ENCODE measurements at places on chromosomes 3 and 15.
A peak's percentile ranks its signal among the peaks of the same experiment; 100 is the strongest.

- DNase-seq, result no peak
These were observed 335.2 kb upstream of the TRIM42 start for GRCh38 chr3:140342668-140343067.

DNA sequence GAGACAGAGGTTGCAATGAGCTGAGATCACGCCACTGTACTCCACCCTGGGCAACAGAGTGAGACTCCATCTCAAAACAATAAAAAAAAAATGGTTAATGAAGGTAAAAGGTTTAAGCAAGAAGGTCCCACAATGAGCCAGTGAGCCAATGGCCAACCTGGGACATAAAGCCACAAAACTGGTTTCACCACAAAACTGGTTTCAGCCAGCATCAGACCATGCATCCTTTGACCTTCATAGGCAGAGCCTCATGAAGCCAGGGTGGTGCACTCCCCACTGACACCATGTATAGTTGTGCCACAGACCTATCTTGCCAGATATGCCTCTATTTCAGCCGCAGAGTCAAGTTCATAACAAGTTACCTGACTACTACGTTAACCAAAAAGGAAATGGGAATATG lies 41.9 kb downstream of the SCAP start:
- no peak for DNase-seq

GRCh38 chr15:72912996-72913395 lies 129.4 kb upstream of the ADPGK start:
- DNase-seq, result no peak

GRCh38 chr3:39327746-39328349 lies 1.7 kb upstream of the CCR8 start:
- no peak for DNase-seq

DNA sequence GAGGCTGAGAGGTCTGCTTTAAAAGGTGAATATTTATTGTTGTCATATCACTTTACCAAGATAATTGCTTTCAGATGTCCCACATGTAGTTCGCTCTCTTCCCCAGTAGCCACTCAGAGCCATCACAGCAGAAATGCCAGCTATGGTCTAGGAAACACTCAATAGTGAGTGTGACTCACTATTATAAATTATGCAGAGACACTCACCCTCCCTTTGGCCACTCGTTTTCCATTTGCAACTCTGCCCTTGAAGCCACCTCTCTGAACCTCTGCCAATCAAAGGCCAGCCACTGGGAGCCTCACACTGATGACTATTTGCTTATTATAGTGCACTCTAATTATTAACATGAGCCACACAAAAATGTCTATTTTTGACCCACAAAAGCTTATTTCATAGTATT lies 328.1 kb upstream of the ATP10A start:
- DNase-seq, result no peak

DNA sequence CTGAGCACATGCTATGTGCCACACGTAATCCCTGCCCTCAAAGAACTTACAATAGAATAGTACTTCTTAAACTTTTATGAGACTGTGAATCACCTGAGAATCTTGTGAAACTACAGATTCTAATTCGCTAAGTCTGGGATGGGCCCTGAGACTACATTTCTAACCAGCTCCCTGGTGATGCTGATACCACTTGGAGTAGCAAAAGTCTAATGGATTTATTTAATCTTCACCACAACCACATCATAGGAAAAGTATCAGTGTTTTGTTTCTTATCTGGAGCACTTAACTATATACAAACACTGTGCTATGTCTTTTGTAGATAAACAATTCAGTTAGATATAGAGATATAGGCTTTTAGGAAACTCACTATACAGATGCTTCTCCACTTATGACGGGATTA lies 23.8 kb upstream of the TCF12 start:
- no peak for DNase-seq

GRCh38 chr3:150049317-150049716 lies 78.6 kb upstream of the PFN2 start:
- DNase-seq, result no peak

GRCh38 chr3:106249159-106249558 lies 380.3 kb upstream of the CBLB start:
- DNase-seq, result no peak

GRCh38 chr3:193270451-193270850 lies 29.4 kb downstream of the PLAAT1 start:
- DNase-seq, result no peak

DNA sequence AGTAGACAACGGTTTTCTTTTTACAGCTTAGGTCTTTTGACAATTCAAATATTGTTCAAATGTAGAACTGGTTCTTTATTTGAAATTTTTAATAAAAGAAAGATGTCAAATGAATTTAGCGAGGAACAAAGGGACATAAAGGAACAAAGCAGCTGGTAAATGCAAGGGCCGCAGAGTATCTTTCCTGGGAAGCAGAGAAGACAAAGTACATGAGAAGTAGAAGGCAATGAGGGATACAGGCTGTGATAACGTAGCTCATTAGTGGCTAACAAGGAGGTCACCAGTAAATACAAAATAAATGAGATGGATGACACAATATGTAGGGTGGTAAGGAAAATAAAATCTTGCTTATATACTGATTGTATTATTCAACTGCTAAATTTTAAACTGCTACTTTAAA lies 762.8 kb downstream of the VGLL3 start:
- DNase-seq, result no peak

- DNase-seq, result peak; percentile 64
These were observed 76.6 kb downstream of the EDEM1 start for GRCh38 chr3:5264093-5264600.

DNA sequence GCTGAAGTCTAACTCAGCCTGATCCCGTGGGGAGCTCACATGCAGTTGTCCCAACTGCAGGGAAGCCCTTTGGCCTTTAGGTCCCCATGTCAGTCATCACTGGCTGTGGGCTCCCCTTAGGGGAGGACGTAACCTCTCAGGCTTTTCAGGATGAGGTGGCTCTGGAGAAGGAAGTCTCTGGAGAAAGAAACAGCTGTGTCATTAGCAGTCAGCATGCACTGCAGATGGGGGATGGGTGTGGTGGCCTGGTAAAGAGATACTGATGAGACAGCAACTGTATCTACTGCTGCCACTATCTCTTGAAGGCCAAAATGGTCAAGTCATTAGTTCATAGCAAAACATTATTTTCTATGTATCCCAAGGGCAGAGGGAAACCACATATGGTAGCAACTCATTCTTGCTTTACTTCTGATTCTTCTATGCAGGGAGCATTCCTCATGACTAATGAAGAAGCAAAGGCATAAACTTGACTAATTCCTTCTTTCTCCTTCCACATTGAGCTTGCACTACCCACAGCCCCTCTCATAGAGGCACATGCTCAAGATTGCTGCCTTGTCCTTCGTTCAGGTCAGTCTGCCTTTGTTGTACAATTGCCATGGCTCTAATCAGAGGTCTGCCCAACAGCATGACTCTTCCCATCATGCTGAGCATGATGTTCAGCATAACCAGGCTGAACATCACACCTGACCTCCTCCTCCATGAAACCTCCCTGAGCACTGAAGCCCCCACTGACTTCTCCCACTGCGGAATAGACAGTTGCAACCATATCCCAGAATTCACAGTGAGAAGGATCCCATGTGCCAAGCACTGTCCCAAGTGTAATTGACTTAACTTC lies 47.8 kb upstream of the TMEM158 start:
- DNase-seq, result no peak

All from kidney glomerular epithelial cell (primary cell).